ENCODE measurements at places on chromosomes 16 and 17.

DNA sequence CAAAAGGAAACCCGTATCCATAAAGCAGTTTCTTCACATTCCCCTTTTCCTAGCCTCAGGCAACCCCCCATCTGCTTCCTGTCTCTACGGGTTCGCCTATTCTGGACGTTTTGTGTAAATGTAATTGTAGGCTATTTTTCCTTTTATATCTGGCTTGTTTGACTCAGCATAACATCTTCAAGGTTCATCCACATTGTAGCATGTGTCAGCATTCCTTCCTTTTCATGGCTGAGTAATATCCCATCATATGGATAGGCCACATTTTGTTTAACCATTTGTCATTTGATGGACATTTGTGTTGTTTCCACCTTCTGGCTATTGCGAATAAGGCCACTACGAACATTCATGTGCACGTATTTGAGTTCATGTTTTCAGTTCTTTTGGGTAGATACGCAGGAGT, 54.6 kb downstream of the FOXL1 start:
- ATAC-seq = no peak

- ATAC-seq = no peak
Measured at GRCh38 chr17:5592382-5592781, 8.1 kb upstream of the NLRP1 start.

GRCh38 chr17:48439875-48440505, 10.0 kb upstream of the SKAP1 start:
- ATAC-seq = peak; percentile 45

- ATAC-seq = no peak
Measured at GRCh38 chr16:84334482-84334881, 33.9 kb upstream of the ATP2C2 start.

GRCh38 chr17:50922721-50923405, 56.7 kb upstream of the TOB1 start:
- ATAC-seq = no peak

DNA sequence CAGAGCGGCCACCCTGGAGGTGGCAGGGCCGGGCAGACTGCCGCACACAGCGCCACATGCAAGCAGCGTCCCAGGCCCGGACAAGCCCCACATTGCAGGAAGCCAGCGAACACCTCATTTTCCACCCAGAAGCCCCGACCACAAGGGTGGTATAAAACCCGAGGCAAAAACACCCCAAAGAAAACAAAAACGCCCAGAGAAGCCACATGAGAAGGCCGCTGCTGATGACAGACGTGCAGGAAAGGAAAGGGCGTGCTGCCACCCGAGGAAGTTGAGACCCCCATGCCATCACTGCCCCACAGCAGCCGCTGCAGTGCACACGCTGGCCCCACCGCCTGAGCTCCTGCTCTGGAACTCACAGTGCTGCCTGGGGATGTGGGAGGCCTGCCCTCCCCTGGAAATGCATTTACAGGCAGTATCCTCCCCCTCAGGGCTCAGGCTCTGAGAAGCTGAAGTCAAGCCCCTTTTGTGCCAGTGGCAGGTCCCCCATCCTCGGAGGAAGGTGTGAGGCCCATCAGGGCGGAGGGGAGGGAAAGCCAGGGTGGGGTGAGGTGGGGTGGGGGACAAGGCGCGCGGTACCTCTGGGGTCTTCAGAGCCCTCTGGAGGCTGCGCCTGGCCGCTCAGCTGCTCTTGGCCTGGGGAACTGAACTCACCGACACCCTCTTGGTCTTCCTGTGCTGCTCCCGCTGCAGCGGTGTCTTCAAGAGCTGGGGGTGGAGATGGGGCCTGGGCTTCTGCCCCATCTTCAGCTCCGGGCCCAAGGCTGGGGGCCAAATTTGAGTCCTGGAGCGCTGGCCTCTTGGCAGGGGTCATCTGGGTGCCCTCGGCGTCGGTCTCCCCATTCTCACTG, 62.0 kb downstream of the IL21R start:
- peak; percentile 65 for ATAC-seq

- ATAC-seq = no peak
Measured at GRCh38 chr16:57693550-57693949, 1.1 kb upstream of the DRC7 start.

DNA sequence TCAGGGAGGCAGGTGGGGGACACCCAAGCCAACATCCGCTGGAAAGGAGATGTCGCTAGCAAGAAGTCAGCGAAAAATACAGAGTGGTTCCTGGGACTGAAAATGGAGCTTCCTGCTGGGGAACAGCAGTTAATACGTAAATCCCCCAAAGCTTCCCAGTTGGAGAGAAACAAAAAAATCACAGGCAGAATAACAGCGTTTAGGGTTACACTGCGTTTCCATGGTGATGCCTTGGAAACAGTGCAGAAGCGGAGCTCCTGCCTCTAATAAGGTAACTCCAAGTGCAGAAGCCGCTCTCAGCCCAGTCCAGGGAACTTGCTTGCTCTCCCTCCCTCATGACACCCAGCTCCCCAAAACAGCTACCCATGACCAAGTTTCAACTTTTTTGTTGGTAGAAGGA, 73.4 kb downstream of the PLD6 start:
- ATAC-seq = no peak
